Panc1 (cell line): ENCODE measurements at places on chromosomes 11 and 22.
A peak's percentile ranks its signal among the peaks of the same experiment; 100 is the strongest.

DNA sequence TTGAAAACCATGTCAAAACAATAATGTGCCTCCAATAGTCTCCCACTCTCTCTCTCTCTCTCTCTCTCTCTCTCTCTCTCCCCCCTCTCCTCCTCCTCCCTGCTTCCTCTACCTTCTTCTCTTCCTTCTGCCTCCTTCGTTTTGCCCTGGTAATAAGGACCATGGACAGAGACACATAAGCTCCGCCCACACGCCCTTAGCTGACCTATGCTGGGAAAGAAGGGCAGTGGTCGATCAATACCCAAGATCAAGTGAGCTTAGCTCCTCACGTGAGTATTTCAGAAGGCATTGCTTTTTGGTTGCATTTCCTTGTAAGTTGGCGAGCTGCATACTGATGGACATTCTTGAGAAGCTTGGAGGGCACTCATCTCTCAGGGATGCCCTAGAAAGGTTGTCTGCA is 194.8 kb downstream of the MIAT start:
- DNase-seq: no peak

DNA sequence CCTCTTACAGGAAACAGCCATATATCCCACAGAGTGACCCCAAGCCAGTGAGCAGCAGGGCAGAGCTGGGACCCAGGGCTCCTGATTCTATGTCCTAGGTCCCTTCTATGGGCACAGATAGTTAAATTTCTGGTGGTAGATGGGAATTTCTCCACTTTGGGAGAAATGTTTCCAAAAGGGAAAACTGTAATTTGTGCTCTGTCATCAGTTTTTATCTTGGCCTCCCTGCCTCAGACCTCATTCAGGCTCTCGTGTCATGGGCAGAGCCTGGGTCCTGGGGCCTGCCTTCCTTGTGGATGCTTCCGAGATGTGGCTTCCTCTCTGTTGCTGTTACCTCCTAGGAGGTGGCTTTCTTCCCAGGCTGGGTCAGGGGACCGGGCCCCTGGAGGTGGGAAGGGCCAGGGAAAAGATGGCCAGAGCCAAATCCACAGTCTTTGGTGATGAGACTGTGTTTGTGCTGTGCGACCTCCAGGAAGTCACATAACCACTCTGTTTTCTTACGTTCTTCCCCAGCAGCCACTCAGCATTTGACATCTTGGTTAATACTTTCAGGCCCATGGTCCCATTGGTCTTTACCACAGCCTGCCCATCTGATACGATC is 8.6 kb downstream of the LRRC32 start:
- DNase-seq: no peak

DNA sequence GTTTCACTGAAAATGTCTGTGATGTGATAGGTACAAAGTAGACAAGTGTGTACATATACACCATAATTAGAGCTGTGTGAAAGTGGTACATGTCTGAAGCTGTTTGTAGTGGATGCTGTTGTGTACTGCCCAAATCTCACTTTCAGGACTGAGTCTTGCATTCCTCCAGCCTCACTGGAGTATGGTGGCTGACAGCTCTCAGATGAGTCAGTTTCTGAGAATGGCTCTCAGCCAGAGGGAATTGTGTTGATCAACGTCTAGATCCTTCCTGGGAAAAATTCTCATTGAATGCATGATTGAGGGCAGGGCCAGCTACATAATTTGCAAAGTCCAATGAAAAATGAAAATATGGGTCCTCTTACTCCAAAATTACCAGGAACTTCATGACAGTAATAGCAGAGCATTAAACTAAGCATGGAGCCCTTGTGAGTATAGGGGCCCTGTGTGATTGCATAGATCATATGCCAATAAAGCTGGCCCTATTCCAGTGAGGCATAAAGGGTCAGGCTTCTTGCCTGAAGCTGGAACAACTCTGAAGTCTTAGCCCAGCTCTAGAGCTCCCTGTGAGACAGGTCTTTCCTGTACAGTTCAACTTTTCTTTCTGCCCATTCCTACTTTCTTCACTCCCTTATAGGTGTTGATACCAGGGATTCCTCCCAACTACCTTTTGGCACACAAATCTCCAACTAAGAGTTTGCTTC is 10.8 kb upstream of the CYP2R1 start:
- DNase-seq: no peak

- DNase-seq: no peak
These were observed 461.7 kb upstream of the CADM1 start for GRCh38 chr11:115965767-115966504.

DNA sequence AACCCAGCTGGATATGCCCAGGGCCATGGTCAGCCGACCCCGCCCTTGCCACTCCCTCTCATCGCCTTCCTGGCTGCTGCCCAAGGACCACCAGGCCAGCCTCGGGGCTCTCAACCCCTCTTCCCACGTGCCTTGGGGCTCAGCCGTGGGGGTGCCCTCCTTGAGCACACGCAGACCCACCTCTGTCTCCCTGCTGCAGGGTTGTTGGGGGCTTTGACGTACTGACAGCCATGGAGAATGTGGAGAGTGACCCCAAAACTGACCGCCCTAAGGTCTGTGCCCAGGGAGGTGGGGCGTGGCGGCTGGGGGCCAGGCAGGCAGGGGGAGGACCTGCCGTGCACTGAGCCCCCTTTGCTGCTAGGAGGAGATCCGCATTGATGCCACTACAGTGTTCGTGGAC is 28.6 kb downstream of the PPIL2 start:
- DNase-seq: no peak

DNA sequence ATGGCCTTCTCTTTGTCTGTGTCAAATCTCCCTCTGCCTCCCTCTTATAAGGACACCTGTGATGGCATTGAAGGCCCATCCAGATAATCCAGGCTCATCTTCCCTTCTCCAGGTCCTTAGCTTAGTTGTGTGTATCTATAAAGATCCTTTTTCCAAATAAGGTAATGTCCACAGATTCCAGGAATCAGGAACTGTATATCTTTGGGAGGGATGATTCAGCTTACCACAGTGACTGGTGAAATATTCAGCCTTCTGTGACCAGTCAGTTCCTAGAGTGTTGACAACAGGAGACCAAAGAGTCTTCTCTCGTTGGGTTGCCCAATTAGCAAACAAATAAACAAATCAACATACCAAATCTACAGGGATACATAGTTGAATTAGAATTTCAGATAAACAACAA is 175.8 kb downstream of the MPPED1 start:
- DNase-seq: no peak

- DNase-seq: no peak
These were observed 14.4 kb upstream of the CHST1 start for GRCh38 chr11:45679806-45680205.

DNA sequence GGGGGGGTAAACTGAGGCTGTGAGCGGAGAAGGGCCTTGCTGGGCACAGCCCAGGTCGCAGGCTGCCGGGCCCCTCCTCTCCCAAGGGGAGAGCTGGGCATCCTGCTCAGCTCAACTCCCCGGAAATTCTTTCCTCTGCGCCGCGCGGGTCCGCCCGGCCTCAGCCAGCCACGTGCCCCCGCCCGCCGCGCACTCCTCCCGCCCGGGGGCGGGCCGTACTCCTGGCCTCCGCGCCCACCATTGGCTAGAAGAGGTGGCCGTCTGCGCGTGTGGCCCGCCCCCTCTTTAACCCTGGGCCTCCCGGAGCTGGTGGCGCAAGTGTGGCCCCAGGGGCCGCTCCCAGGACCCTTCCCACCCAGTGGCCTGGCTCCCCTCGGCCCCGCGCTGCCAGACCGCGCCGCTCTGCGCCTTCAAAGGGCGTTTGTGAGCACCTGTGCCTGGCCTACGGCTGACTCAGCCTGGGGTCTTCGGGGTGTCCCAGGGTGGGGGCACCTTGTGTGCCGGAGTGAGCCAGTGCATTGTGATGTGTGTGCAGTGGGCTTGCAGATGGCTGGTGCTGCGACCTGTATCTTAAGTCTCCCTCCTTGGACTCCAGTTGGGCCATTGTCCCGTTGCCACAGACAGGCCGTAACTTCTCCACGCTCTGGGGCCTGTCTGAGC is 2.0 kb downstream of the MRGPRF start:
- DNase-seq: no peak

DNA sequence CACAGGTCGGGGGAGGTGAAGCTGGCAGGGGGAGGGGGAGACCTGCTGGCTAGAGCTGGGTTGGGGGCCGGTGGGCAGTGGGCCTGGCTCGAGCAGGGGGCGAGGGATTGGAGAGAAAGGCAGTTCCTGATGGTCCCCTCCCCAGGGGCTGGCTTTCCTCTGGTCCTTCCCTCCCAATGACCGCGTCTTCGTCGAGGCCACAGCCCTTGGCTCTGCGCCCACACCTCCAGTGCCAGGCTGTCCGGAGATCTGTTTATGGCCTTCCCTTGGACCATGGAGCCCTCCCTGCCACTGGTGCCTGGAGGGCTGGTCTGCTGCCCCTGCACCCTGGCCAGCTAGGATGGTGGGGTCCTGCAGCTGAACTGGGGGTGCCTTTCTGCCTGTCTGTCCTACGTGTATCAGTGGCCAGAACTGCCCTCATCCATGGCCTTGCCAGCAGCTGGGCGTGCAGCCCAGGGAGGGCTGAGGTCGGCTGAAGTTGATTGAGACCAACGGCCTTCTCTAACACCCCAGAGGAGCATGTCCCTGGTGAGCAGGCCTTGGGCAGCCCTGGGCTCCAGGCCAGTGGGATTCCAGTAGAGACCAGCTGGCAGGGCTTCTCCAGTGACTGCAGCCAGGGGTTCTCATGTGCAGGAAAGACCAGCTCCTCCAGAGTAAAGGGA is 12.3 kb downstream of the TANGO2 start:
- DNase-seq: no peak

DNA sequence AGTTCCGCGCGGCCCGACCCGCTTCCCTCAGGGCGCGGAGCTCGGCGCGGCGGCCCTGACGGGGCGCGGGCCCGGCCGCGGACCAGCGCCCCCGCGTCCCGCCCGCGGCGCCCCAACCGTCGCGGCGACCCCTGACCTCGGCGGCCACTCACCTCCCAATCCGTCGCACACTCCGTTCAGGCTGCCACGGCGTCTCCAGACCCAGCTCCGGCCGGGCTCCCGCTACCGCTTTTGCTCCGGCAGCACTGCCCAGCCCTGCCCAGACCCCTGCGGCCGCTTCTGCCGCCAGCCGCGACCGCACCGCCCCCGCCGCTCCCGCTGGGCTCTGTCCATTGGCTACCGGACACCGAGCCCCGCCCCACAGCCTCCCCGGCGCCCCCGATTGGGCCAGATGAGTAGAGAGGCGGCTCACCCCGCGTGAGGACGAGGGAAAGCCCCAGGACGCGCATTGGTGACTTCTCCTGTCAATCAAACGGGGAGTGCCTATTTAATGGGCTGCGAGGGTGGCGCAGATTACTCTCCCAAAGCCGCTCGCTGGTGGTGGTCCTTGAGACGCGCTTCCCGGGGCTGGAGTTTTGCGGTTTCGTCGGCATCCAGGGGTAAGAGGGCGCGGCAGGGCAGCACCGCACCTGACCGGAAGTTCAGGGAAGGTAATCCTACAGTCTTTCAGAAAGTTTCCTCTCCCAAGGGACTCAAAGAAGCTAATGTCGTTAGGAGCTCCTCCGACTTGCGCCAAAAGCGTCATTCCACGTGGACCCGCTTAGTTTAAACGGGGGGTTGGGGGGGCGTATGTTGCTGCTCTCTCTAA is at the start of gene PACSIN2:
TSS of gene PACSIN2 (minus strand) at position 281 of the 808 bp plus-strand sequence. CDS start 103,069 bp downstream, outside the sequence.
- DNase-seq: peak; percentile 59

DNA sequence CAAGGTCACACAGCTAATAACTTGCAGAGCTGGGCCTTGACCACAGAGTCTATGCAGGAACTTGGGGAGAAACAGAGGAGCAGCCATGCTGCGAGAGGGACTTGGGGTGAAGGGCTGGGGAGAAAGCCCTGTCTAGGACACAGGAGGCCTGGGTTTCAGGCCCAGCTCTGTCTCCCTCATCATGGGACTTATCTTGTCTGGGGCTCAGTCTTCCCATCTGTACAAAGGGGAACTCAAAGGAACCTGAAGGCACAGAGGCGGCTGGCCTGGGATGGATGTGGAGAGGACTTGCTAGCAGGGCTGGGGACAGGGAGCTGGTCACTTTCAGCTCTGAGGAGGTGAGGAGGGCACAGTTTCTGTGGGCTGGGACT is 36.9 kb upstream of the TPBGL start:
- DNase-seq: no peak

DNA sequence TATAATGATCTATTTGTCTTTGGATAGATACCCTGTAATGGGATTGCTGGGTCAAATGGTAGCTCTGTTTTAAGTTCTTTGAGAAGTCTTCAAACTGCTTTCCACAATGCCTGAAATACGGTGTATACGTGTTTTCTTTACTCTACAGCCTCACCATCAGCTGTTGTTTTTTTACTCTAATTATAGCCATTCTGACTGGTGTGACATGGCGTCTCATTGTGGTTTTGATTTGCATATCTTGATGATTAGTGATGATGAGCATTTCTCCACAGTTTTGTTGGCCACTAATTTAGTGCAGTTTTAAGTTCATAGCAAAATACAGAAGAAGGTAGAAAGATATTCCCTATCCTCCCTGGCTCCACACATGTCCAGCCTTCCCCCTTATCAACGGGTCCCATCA is 26.3 kb upstream of the VPREB1 start:
- no peak for DNase-seq

GRCh38 chr11:111582163-111582562 is 20.1 kb upstream of the SIK2 start:
- DNase-seq: no peak

DNA sequence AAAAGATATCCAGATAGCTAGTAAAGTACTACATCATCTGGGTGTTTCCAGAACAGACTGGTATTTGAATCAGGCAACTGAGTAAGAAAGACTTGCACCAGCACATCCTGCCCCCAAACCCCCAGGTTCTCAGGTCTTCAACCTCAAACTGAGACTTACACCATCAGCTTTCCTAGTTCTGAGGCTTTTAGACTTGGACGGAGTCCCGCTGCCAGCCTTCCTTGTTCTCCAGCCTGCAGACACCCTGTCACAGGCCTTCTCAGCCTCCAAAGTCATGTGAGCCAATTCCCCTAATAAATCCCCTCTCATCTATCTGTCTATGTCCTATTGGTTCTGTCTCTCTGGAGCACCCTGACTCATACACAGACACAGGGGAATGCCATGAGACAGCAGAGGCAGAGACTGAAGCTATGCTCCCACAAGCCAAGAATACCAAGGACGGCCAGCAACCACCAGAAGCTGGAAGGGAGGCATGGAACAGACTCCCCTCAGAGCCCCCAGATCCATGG is 10.9 kb downstream of the SMCO4 start:
- no peak for DNase-seq

GRCh38 chr11:64849598-64850356 is 5.3 kb upstream of the CDC42BPG start:
- DNase-seq: no peak

GRCh38 chr11:119110439-119110838 is 3.3 kb downstream of the C2CD2L start:
- DNase-seq: no peak
